ENCODE measurements at places on chromosomes 4 and X. TPM values are rescaled to one million over a fixed set of nuclear protein-coding genes. Genes with fewer than 3 reads are reported as not detected.

Gene ETDA
- total RNA-seq = not detected

Gene NUDT11
- 0.85 TPM for total RNA-seq

Gene DCAF12L1
- total RNA-seq = 4.2 TPM

Gene MND1
- total RNA-seq = 0.98 TPM

Gene OPHN1
- 9.5 TPM for total RNA-seq

Gene PDLIM3
- total RNA-seq = 19.6 TPM

Gene ARMCX4
- total RNA-seq = 16.0 TPM

Gene SCRG1
- 1.6 TPM for total RNA-seq

Gene TLL1
- total RNA-seq = 10.0 TPM

Gene PRDM8
- 4.2 TPM for total RNA-seq

Gene GCNA
- 2.7 TPM for total RNA-seq

Gene HSFX2
- total RNA-seq = 0.79 TPM

Gene ACTRT1
- total RNA-seq = not detected

Gene UGT2B10
- total RNA-seq = not detected
